ENCODE measurements at places on chromosomes 11 and 22.
A peak's percentile ranks its signal among the peaks of the same experiment; 100 is the strongest.

DNA sequence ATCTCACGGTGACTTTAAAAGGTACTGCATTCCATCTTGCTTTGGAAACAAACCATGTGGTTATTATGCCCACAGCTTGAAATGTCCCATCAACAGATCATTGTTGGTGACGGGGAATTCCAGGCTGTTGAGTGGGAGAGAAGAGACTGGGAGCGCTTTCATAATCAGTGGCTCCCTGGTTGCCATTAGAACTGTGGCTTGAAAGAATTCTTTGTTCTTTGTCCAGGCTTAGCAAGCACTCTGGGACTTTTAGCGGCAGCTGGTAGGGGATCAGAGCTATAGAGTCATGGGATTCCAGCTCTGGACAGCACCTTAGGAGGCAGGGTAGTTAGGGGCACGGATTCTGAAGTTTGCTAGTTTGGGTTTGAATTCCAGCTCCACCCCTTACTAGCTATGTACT is 22.0 kb downstream of the MMP20 start:
- DNase-seq, result no peak

GRCh38 chr11:91846649-91847048 is 378.0 kb upstream of the FAT3 start:
- DNase-seq, result no peak

- no peak for DNase-seq
Observed at GRCh38 chr11:99327066-99327465, 306.3 kb downstream of the CNTN5 start.

DNA sequence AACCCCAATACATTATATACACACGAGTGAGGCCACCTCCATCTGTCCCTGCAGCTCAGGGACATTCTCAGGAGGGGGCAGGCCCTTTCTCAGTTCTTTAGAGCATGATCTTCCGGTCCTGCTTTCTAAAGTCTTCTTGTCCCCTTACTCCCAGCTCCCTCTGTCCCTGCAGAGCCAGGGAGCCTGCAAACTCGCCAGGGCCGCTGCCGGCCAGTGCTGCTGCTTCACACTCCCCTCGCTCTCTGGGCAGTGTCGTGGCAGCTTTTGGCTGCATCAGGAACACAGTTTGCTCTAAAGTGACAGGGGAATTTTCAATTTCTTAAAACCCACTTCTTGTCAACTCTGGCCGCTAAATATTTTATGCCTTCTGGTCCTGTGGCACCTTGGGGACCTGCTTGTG is 130.1 kb upstream of the NARS2 start:
- no peak for DNase-seq

- no peak for DNase-seq
Observed at GRCh38 chr11:24572376-24572775, 75.5 kb downstream of the LUZP2 start.

DNA sequence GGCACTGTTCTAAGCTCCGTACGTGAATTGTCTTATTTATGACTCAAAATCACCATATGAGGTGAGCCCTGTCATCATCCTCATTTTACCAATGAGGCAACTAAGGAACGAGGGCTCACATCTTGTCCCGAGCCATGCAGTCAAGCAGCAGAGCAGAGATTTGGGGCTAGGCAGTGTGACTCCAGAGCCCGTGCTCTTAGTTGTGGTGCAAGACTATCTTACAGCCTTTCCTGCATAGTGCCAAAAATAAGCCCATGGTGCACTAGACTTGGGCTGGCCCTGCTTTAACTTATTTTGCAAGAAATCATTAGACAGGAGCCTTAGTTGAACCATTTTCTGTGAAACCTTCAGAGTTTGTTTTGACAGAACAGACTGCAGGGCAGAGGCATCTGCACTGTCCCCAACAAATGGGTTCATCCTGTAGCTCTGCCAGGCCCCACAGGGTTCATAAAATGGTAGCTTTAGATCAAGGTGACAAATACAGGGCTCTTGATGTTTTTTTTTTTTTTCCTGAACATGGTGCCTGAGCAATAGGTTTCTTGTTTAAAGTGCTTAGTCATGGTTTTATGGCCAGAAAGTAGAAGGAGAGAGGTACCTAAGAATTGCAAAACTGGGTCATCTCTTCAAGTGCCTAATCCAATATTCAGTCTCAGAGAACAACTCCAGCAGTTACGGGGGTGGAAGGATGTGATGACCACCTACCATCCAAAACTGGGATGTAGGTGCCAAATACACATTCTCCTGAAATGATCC is 56.6 kb downstream of the BMAL1 start:
- DNase-seq, result no peak

DNA sequence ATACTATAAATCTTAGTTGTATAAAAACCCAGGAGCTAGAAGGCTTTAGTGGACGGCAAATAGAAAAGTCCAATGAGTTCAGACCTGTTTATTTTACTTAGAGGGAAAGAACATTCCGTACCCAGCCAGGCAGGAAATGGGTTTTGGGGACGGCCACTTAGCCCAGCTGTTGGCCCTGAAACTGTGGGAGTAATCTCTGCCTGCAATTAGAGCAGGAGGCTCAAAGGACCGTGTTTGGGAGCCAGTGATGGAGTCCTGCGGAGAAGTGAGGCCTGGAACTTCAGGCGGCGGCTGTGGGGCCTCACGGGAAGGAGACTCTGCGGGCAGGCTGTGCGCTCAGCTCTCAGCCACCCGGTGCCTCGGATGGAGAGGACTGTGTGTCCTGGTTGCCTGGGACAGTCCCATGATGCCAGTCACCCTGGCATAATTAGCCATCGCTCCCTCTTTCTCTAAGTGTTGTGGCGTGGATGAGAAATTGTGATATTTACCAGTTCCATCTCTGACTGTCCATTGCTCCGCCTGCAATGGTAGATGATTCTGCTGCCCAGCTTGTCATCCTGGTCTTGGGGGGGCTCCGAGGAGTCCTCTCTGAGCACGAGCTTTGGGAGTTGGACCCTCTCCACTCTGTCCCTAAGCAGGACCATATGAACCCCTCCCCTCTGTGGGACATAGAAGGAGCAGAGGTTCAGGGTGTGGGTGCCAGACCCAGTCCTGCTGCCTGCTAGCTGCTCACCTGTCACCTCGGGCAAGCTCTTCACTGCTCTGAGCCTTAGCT is 530.3 kb downstream of the TBC1D22A start:
- DNase-seq, result no peak

DNA sequence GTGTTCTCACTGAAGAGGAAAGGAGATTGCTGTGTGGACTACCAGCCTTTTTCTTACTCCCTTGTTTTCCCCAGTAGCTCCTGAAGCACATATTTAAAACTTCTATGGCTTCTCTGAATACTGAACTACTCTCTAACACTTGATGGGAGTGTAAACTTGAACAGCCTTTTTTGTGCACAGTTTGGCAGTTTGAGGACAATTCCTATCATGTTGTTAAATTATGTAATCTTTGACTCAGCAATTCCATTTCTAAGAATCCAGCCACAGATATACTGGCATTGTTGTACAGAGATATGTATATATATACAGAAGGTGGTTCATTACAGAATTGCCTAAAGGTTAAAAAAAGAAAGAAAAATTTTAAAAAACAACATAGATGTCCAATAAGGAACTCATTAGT is 47.1 kb upstream of the EED start:
- no peak for DNase-seq

DNA sequence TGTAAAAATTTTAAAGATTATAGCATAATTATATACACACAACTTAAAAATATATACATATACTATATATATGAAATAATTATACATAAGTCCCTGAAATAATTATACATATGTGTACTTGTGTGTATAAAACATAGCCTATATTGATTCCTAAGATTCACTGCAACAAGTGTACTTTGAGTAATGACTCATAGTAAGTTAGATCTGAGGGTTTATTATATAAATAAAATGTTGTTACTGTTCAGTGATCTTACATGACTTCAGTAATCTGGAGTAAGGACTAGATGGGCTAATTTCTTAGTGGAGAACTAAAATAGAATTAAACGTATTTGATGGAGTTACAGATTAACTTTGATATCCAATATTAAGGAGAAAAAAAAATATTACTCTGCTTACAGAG is 350.5 kb downstream of the CNTN5 start:
- no peak for DNase-seq

DNA sequence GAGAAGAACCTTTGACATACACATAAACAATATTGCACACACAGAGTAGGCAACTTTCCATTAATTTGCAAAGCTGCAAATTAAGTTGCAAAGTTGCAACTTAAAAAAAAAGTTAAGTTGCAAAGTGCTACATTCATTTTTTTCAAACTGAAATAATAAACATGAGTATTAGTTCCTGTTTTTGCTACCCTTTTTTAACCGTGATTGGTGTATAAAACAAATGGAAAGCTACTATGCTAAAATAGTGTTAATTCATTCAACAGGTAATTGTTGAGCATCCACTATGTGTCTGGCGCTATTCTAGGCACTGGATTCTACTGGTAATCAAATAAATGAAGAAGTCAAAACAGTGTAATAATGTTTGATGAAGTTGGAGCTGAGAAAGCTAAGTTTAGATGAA is 8.1 kb downstream of the ZFP91 start:
- DNase-seq, result no peak

DNA sequence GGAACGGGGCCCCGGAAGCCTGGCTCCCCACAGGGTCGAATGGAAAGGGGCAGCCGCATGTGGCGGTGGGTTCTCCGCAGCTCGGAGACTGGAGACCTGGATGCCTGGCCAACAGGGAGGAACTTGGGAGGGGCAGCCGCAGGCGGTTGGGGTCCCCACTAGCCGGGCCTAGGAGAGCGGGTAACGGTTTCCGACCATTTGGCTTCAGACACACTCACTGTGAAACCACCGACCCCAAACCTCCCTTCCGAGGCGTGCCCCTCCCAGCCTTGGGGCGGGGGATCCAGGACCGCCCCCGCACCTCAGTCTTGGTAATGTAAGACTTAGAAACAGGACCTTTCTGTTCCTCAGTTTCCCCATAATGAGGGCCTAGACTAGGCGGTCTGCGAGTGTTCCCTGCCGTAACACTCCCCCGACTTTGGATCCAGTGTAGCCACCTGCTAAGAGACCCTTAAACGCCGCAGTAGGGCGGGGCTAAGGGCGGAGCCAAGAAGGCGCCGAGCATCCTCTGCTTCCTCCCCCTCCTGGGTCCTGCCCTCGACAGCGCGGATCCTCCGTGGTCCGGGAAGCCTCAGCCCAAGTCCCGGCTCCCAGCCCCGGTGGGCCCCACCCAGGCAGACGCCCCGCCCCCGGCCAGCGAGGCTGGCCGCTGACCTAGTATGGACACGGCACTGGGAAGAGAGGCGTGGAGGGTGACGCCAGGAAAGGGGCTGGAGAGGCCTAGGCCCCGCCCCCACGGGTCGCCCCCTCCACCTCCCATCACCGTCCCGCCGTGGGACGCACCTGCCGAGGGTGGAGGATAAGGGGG is 1.8 kb upstream of the RASGRP2 start:
- peak; percentile 58 for DNase-seq

GRCh38 chr22:31840585-31840984 is 86.8 kb downstream of the DEPDC5 start:
- DNase-seq, result no peak

GRCh38 chr11:81687057-81687456 is 1046.6 kb downstream of the FAM181B start:
- DNase-seq, result no peak

DNA sequence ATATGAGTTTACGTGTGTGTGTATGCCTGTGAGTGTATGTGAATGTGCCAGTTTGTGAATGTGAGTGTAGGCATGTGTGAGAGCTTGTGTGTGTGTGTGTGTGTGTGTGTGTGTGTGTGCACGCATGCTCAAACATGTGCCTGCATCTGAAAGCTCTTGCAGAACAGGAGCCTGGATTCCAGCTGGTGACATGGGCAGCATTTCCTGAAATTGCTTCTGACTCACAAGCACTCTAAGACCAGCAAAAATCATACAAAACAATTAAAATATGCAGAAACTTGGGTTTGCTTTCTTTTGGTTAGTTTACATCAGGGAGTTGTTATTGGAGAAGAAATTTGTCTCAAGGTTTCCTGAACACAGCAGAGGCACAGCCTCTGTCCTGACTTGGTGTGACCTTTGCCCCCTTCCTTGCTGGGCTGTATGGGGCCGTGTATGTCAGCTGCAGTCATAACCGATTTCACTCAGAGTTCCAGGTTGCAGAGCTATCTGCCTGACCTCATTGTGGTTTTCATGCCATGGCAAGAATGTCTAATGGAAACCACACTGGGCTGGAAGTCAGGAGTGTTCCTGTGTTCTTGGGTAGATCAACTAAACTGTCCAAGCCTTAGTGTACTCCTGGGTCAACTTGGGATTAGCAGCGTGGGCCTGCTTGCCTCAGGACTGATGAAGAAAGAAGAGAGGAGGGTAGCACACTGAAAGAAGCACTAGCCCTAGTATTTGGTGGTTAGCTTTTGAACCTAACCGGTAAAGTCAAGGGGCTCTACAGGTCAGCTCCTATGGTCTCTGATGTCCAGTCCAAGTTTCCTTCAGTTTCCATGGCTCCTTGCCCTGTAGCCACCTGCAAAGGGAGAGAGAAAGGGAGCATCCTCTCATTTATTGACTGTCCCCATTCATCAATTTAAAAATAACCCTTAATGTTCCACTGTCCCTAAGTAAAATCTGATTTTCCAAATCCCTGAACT is 143.7 kb downstream of the SNX19 start:
- no peak for DNase-seq

- no peak for DNase-seq
Observed at GRCh38 chr11:14898906-14899305, 6.9 kb upstream of the CYP2R1 start.

- no peak for DNase-seq
Observed at GRCh38 chr11:71109186-71109585, 143.2 kb downstream of the SHANK2 start.

GRCh38 chr11:92670308-92670890 is 299.1 kb upstream of the MTNR1B start:
- no peak for DNase-seq
